ENCODE measurements at places on chromosomes 13 and 19.

DNA sequence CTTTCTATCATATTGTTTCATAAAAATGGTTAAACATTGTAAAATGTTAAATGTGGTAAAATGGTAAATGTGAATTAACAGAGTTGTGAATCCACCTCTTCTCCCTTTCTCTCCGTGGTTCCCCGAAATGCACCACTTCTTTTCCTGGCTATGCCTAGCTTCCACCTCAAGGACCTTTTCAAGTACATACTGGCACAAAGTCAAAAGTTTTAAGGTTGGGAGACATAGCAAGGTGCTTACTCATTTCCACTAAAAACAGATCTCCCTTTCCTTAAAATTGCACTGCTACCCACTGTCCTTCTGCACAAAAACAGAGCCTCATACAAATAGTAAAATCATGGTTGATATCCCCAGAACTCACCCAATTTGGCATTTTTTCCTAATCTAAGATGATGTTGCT lies 558.2 kb downstream of the SLITRK6 start:
- DNase-seq = no peak

DNA sequence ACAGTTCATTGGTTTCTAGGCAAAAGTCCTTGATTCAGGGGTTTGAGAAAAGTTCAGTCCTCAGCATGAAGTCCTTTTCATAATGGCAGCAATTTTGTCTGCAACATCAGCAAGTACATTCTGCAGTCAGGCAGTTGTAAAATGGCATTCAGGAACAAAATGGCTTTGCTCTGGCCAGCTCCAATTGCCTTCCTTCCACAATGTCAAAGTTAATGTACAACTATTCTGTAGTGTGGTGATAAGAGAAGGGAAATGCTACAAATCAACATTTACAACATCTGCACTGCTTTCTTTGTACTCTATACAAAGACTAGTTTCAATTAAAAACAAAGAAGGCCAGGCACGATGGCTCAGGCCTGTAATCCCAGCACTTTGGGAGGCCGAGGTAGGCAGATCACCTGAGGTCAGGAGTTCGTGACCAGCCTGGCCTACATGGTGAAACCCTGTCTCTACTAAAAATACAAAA lies 1.8 kb upstream of the NEK3 start:
- DNase-seq = no peak

DNA sequence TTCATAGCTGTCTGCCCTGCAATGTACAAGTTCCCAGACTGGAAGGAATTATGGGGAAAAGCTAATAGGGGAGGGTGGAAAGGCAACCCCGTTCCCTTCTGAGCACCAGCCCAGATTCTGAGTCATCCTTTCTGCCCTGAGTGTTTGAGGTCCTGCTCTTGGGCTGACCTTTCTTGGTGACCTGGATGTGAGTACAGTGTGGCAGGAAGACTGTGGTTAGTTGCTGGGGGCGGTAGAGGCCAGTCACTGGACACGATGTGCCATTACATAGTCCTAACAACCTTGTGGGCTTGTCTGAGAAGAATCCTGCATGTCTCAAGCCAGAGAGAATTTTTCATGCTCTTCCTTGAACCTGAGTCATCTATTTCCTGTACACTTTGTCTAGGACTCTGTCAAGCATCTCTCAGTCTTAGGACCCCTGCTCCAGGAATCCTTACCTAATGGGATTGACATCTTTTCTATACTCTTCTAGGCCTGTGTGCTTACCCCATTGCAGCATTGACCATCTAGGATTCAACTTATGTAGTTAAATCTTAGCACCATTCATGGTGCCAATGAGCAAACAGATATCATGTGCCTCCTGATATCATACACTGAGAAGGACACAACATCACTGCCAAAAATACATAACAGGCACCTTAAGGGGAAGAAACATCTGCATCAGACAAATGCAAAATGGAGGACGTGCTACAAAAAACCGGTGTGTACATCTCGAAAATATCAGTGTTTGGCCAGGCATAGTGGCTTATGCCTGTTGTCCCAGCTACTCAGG lies 8.1 kb upstream of the ANGPTL4 start:
- no peak for DNase-seq

- peak; percentile 16 for DNase-seq
Measured at GRCh38 chr13:27551562-27551961, 68.8 kb downstream of the LNX2 start.

GRCh38 chr13:39892721-39893685 lies 237.5 kb downstream of the COG6 start:
- peak; percentile 8 for DNase-seq

DNA sequence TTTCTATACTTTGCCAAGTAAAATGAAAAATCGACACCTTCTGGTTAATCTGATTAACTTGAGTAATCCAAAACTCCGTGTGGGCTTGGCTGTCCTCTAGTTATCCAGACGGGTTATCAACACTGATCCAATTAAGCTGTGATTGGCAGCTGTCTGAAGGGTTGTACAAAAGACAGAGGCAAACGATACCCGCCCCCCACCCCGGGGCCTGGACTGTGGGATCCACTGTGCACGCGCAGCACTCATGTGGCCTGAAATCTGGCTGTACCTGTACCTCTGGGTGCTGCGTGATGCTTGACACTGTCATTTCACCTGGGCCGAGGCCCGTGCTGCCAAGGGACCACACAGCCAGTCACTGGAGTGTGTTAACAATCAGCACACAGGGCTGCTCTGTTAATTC lies 53.5 kb downstream of the COL4A2 start:
- no peak for DNase-seq

DNA sequence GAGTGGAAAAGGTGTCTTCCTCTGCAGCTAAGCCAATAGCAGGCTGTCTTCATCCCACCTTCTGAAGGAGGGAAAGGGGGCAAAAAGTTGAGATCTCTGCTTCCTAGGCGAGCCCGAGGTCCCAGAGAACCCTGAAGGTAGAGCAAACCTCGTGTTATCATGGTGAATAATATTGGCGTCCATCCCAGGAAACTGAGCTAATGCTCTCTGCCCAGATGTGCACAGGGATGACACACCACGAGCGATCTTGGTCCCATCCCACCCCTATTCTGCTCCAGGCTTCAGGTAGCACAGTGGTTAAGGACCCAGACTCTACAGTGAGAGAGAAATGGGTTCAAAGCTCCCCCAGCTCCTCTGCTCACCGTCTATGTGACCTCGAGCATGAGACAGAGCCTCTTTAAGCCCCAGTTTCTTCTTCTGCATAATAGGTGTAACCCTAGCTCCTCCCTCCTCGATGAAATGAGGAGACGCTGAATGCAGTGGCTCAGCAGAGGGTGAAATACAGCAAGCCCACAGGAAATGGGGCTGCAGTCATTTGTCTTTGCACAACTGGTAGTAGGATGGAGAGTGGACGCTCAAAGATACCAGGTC lies 9.9 kb upstream of the CEACAM20 start:
- DNase-seq = no peak

GRCh38 chr19:12194827-12195731 lies 32.2 kb downstream of the ZNF136 start:
- DNase-seq = peak; percentile 51

- DNase-seq = no peak
Measured at GRCh38 chr19:13190781-13191540, 40.8 kb downstream of the IER2 start.

GRCh38 chr19:54434112-54434872 lies 14.7 kb upstream of the LENG8 start:
- no peak for DNase-seq

- peak; percentile 91 for DNase-seq
Measured at GRCh38 chr19:51514866-51515481, 13.4 kb upstream of the SIGLEC12 start.

GRCh38 chr19:12229990-12230389 lies 64.7 kb downstream of the ZNF44 start:
- DNase-seq = no peak

DNA sequence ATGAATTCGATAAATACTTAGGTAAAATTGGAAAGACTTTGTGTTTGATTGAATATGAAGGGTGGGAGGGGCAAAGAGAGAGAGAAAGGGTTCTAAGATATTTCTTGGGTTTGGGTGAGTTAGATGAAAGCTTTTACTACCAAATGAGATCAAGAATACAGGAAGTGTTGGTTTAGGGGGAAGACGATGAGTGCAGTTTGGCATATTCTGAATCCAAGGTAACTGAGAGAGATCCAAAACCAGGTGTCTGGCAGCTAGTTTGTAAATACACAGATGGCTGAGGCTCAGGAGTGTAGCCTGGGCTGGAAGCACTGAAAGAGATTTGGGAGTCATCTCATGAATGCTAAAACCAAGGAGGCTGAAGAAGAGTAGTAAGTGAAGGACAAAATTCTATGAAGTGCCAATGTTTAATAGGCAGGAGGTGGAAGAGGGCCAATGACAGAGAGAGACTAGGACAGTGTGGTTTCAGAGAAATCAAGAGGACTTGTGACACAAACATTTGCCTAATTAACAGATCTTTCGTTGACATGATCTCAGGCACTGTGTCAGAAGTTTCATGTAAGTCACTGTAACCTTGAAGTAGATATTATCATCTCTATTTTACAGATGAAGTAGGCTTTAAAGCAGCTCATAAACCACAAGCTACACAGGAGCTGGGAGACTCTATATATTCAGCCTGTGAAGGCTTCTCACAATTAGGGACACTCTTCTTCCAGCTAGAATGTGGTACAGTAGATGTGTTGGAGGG lies 70.2 kb upstream of the ZDHHC20 start:
- DNase-seq = peak; percentile 34

DNA sequence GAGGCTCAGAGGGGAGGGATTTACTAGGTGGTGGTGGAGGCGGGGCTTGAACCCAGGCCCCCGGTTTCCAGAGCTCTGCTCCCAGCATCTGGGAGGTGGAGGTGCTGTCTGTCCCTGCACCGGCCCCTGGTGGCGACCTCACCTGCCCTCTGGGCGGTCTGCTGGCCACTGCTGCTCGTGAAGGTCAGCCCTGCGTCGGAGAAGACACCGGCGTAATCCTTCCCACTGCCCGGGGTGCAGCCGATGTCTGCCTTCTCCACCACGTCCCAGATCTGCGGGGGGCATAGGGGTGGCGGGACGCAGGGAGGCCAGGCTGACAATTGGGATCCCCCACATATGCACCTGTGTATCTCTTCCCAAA lies 12.8 kb downstream of the C3 start:
- DNase-seq = no peak

- peak; percentile 11 for DNase-seq
Measured at GRCh38 chr13:59674616-59675015, 489.1 kb downstream of the DIAPH3 start.

GRCh38 chr13:43725460-43725859 lies 61.3 kb downstream of the ENOX1 start:
- no peak for DNase-seq

DNA sequence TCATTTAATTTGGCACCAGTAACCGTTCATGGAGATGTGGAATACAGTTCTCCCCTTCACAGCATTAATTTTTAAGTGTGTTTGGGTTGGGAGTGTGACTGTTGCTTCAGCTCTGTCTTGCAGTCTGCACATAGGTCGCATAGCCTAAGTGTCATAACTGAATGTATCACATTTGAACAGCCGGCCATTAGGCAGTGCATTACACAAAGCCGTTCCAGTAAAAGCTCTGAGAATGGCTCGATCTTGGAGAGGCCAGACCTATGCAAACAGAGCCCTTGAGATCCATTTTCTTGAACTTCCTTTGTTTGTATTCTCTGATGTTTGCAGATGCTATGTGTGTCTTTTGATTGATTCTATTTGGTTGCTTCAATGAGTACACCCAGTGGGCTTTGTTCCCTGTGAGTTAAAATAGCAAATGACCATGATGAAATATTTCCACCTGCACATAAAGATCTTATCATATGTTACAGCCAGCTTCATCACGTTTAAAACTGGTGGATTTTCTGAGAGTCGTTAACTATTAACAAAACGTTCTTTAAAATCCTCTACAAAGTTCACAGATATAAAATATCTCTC lies 1104.9 kb upstream of the SLC10A2 start:
- DNase-seq = no peak

- DNase-seq = peak; percentile 32
Measured at GRCh38 chr13:99425485-99426341, 75.6 kb upstream of the TM9SF2 start.

- no peak for DNase-seq
Measured at GRCh38 chr13:101892296-101892695, 439.8 kb downstream of the ITGBL1 start.

DNA sequence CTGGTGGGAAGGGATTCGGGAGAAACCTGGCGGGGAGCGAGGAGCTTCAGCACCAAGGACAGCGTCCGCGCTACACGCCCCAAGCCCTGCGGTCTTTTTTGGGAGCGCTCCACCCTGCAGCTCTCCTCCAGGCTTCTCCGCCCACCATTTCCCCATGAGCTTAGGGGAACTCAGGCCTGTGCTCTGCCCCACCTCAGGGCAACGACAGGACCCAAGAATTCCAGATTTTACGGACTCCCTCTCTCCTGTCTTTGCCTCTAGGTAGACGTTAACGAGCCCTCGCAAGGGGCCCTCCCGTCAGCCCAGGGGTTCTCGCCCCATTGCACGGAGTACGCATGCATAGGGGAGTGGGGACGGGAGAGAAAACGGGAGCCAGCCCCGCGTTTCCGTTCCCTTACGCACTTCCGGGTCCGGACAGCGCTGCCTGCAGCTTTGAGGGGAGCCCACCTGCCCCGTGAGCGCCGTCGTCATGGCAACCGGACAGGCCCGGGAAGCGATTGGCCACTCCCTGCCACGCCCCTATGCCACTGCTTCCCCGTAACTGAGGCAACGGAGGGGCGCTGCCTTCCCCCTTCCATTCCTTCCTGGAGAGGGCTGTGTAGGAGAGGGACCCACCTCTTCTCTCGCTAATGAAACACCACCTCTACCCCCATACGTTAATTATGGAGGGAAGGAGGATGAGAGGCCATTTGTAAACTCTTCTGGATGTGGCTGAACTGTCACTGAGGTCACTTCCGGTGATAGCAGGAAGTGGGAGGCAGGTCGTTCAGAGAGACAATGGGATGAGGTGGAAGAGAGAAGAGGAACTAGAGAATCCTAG lies 20.8 kb downstream of the NOVA2 start:
- peak; percentile 86 for DNase-seq

GRCh38 chr13:80740071-80740470 lies 399.1 kb upstream of the SPRY2 start:
- no peak for DNase-seq

- no peak for DNase-seq
Measured at GRCh38 chr19:49894879-49895565, 1.7 kb downstream of the IL4I1 start.

- no peak for DNase-seq
Measured at GRCh38 chr13:93751117-93751516, 524.5 kb downstream of the GPC6 start.

DNA sequence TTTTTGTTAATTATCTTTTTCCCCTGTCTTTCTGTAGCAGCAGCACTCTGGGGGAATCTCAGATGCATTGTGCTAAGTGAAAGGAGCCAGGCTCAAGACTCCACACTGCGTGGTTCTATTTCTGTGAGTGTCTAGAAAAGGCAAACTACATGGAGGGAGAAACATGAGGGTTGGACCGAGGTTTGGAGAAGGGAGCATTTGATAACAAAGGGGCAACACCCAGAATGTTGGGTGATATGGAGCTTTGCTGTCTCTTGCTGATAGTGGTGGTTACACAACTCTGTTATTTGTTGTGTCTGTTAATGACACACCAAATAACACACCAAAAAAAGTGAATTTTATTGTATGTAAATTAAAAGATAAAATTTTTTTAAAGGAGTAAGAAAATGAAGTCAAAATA lies 107.8 kb downstream of the COL4A2 start:
- DNase-seq = peak; percentile 78

- no peak for DNase-seq
Measured at GRCh38 chr19:33488826-33489225, 32.8 kb downstream of the PEPD start.

Data from hematopoietic multipotent progenitor cell treated with erythropoietin and hydrocortisone succinate and interleukin-3 and kit ligand, for 6 days (in vitro differentiated cells).